Uterus (tissue), 4 donors: ENCODE measurements at places on chromosomes 3 and 15. TPM values are rescaled to one million over a fixed set of nuclear protein-coding genes. Genes with fewer than 3 reads are reported as not detected.

The SERINC4 gene
- total RNA-seq, result not detected

The BUB1B gene
- total RNA-seq, result not detected

The APOD gene
- total RNA-seq, result 8.5 TPM

The CHRNA7 gene
- 9.1 TPM for total RNA-seq

The LDHAL6B gene
- not detected for total RNA-seq

The AADACL2 gene
- total RNA-seq, result not detected

The BHLHE40 gene
- 84.2 TPM for total RNA-seq

The MRAS gene
- 71.5 TPM for total RNA-seq

The LRRN1 gene
- total RNA-seq, result 0.29 TPM

The LTK gene
- 0.24 TPM for total RNA-seq

The HCLS1 gene
- 28.8 TPM for total RNA-seq

The POTEB3 gene
- 0.14 TPM for total RNA-seq

The CPLX3 gene
- not detected for total RNA-seq

The DBR1 gene
- total RNA-seq, result 35.8 TPM

The LRRC2 gene
- total RNA-seq, result 1.0 TPM

The ADAMTSL3 gene
- 48.2 TPM for total RNA-seq

The TP53BP1 gene
- total RNA-seq, result 35.6 TPM

The AMT gene
- 17.9 TPM for total RNA-seq

The ZMYND10 gene
- total RNA-seq, result 11.4 TPM
